ENCODE measurements at places on chromosomes 5 and 9.

GRCh38 chr9:108816037-108816436 is 39.7 kb downstream of the ACTL7B start:
- DNase-seq = no peak

- peak; percentile 50 for DNase-seq
Measured at GRCh38 chr5:81789033-81789432, 38.1 kb upstream of the SSBP2 start.

GRCh38 chr5:135645336-135646180 is 66.8 kb upstream of the CXCL14 start:
- no peak for DNase-seq

DNA sequence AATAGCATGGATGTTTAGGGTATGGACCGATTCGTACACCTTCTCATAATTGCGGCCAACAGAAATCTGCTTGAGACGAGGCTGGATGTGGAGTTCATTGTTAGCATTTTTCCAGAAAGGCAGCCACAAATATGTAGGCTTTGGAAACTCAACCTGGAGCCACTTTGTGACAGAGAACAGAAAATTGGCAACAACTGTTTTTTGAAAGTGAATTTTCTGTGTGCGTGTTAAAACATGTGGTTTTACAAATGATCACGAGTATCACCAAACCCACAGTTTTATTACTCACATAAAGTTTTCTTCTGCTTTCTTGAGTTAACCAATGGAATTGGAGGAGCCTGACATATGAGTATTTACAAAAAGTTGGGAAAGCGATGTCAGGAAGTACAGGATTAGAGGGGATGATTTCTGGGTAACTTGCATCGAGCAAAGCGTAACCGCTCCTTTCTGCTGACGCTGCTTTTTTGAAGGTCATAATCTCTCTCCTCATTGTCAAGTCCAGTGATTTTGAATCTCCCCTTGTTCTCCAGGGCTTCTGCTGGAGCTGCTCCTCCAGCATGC is 138.5 kb upstream of the TAF11L2 start:
- peak; percentile 96 for DNase-seq

- DNase-seq = peak; percentile 18
Measured at GRCh38 chr5:3825531-3826451, 230.2 kb downstream of the IRX1 start.

DNA sequence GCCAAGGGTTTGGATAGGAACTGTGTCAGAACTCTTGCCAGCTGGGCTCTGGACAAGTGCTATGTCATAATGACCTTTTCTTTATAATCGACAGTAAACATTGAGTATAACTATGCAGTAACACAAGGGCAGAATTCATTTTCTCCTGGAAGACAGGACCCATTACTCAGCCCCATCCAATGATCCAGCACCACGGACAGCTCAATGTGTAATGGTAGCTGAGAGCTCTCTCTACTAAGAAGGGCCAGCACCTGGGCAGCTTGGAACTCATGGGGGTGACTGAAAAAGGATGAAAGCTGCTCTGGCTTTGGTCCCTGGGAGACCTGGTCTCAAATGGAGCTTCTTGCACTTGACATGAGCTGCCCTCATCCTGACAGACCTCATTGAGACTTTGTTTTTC is 347.8 kb downstream of the TRIM32 start:
- DNase-seq = no peak

GRCh38 chr5:137191179-137191578 is 307.9 kb downstream of the SPOCK1 start:
- DNase-seq = peak; percentile 67

- no peak for DNase-seq
Measured at GRCh38 chr5:14331386-14331781, 188.2 kb downstream of the TRIO start.

DNA sequence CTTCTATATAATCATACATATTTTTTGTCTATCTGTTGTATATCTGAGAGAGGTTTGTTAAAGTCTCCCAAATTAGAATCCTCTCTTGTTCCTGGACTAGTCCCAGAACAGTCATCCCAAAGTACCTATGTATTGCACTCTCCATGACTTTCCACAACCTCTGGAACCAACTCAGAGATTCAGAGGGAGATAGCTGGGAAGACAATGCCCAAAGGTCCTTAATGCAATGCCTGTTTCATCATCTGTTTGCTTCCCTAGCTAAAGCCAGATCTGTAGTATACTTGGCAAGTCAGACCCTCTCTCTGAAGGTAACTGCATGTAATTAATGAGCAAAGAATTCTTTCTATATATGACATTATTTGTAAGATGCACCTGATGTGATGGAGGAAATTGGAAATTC is 89.4 kb downstream of the ZNF474 start:
- no peak for DNase-seq

GRCh38 chr9:79446523-79447307 is 125.0 kb upstream of the TLE4 start:
- no peak for DNase-seq

- peak; percentile 68 for DNase-seq
Measured at GRCh38 chr5:34804913-34805312, 34.1 kb upstream of the TTC23L start.

DNA sequence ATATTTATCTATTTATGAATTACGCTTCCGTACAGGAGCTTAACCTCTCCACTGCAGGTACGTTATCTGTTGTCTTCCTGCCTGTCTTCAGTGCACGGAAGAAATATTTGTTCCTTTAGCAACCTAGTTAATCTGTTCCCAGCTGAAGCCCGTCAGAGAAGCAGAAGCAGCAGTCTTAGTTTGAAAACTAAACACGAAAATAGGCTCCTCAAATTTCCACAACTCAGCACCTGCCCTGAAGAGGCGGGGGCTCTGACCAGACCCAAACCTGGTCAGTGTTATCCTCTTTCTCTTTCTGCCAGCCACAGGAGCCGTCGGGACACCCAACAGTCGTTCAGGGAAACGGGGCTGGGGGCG is 462 bp downstream of the NUDCD2 start:
- peak; percentile 13 for DNase-seq

GRCh38 chr5:72597456-72597948 is 90.3 kb upstream of the ZNF366 start:
- DNase-seq = peak; percentile 95

GRCh38 chr5:149160291-149160787 is 19.0 kb downstream of the ABLIM3 start:
- DNase-seq = no peak

DNA sequence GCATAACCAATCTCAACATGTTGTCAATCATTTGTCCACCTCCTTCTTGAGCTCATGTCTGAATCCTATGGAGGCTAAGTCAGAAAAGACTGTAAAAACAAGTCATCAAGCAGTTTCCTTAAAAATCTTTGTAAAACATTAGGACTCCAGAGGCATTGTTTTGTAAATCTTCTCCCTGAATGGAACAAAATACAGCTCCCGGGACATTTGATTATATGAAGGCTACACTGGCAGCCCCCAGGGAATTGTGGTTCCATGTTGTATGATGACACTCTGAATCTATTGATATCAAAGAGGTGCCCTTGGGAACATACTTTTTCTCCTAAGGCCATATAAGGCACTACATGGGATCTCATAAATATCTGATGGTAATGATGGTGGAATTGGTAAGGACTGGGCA is 83.2 kb upstream of the NUDT12 start:
- no peak for DNase-seq

GRCh38 chr9:137359850-137360249 is 57.8 kb upstream of the NRARP start:
- no peak for DNase-seq

GRCh38 chr5:150945486-150945885 is 40.7 kb upstream of the ZNF300 start:
- peak; percentile 63 for DNase-seq

DNA sequence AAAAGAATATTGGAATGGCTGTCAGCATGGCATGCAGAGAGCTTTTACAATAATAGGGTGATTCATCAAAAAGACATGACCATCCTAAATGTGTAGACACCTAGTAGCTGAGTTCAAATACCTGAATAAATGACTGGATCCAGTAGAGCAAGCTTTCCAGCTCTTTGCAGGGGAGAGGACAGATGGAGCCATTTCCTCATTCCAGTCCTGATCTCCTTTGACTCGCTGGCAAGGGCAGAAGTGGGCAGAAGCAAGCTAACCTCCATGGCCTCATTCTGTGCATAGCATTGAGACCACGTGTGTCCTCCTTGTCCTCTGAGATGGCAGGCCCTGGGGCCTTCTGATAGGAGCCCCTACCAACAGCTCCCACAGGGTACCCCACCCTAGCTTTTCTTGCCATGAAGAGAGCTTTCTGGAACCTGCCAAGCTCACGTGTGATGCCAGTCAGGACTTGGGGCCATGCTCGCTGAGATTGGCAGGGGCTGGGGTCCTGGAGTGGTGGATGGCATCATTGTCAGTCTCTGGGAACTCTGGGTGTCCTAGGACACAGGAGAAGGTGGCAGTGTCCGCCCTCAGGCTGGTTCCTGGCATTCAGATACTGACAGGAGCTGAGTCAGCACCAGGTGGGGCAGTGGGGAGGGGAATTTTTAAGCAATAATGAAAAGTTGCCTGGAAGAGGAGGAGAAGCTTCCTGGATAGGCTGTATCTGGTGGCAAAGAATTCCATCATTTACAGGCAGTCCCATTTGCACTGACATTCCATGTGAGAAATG is 33.6 kb downstream of the WWC1 start:
- DNase-seq = peak; percentile 40

GRCh38 chr9:108599571-108599970 is 256.2 kb downstream of the ACTL7B start:
- DNase-seq = no peak

GRCh38 chr9:79781263-79781662 is 209.5 kb downstream of the TLE4 start:
- no peak for DNase-seq

GRCh38 chr9:106414042-106414441 is 448.9 kb upstream of the ZNF462 start:
- DNase-seq = no peak

DNA sequence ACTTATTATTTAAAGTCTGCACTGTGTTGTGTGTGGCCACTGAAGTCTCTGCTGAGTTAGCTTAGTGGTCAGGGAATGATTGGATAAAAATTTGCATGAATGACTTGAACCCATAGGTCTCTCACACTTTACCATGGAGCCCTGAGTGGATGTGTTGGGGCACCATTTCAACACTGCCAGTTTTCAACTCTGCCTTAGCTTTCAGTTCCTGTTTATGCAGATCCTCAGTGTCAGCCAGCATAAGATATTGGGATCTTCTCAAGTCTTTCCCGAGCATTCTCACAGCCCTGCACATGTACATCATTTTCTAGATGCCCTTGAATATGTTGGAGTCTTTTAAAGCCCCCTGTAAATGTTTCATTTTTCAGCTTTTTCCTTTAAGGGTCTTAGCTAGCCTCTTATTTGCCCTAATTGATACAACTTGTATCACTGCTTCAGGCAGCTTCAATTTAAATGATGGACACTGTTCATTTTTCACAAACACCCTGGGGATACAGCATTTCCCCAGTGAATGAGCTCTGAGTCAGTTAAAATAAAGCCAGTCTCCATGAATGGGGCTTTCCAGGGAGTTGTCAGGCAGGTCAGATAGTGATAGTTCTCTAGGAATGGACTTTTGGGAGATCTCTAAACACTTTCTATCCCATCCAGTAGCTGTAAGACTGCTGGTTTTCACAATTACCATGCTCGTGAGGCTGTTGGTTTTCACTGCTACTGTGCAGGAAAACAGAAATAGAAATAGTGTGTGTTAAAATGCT is 211.9 kb upstream of the PAPPA start:
- DNase-seq = peak; percentile 32

DNA sequence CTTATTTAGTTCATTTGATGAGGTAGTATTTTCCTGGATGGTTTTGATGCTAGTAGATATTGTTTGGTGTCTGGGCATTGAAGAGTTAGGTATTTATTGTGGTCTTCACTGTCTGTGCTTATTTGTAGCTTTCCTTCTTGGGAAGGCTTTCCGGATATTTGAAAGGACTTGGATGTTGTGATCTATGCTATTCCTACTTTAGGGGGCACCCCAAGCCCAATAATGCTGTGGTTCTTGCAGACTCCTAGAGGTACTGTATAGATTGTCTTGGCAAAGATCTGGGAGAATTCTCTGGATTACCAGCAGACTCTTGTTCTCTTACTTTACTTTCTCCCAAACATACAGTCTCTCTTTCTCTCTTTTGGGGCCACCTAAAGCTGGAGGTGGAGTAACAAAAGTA is 315.7 kb downstream of the MAT2B start:
- no peak for DNase-seq

DNA sequence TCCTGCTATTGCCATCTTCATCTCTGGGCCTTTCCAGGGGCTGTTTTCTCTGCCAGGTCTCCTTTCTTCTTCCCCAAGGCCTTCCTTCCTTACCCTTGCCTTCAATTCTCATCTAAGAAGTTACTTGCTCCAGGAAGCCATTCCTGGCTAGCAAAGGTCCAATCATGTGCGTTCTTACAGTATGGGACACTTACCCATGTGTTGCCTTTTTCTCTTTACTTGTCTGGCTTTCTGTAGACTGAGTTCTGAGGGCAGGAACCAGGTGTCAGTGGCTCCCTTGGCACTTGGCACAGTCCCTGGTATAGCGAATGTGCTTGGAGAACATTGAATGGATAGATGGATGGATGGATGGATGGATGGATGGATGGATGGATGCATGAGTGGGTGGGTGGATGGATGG is 10.2 kb downstream of the FOXI1 start:
- DNase-seq = no peak
